ENCODE measurements at places on chromosomes 7 and 10.
A peak's percentile ranks its signal among the peaks of the same experiment; 100 is the strongest.

DNA sequence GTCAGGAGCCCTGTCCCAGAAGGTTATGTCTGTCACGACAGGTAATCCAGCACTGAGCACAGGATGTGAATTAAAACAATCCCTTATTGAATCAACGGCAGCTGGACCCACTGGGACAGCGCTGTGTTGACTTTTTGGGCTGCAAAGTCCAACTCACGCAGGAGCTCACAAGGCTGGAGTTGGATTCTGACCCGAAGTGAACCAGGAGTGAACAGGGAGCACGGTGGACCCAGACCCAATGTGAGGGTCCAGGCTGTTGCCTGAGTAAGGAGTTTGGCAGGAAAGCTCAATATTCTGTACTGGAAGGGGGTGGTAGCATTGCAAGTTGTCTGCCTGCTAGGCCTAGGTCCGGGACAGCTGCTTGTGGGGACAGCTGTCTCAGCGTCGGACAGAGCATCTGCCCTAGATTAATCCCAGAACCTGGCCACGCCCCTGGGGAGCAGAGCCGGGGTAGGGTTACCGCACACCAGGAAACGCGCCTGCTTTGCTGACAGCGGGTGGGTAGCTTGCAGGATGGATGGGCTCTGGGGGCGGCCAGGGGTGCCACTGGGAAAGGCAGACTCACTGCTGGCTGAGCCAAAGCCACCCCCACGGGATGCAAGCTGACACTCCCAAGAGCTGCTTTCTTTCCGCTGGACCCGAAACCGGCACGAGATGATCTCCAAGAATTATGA, 24.0 kb downstream of the COL26A1 start:
- no peak for DNase-seq

DNA sequence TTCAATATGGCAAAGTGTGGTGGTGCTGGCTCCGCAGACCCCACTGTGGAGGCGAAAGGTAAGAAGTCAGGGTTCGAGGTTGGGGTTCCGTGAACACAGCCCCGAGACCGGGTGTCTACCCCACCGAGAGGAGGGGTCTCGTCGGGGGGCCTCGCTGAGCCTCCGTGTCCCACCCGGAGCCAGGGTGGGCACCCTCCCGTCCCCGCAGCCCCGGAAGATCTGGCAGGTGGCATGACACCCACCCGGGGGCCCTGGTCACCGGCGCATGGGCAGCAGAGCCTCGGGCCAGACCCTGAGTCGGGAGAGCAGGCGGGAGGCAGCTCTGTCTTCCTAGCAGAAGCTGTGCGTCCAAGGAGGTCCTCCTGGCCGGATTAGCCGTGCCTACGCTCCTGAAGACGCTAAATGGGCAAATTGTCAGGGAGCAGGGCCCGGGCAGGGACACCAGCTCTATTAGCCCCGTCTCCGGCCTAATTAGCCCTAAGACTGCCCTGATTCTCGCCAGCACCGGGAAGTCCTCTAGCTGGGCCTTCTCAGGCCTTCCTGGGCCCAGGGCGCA, 56.4 kb downstream of the UNCX start:
- DNase-seq, result no peak

GRCh38 chr10:75852851-75853484, 421.5 kb downstream of the LRMDA start:
- DNase-seq, result no peak

DNA sequence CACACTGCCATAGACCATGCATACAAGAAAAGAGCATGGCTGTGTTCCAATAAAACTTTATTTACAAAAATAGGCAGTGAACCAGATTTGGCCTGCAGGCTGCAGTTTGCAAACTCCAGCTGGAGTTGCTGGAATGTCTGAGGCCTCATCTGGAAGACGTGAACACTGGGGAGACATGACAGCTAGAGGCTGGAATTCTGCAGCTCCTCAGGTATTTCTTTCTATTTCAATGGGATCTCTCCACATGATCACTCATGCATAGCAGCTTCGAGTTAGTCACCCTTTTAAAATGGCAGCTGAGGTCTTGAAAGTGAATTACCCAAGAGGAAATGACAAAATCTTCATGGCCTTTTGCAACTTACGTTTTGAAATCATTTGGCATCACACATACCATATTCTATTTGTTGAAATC, 52.6 kb upstream of the BET1 start:
- DNase-seq, result no peak

- DNase-seq, result no peak
Measured at GRCh38 chr7:138052696-138053095, 23.6 kb upstream of the AKR1D1 start.

- no peak for DNase-seq
Measured at GRCh38 chr7:120186688-120187087, 86.3 kb upstream of the KCND2 start.

DNA sequence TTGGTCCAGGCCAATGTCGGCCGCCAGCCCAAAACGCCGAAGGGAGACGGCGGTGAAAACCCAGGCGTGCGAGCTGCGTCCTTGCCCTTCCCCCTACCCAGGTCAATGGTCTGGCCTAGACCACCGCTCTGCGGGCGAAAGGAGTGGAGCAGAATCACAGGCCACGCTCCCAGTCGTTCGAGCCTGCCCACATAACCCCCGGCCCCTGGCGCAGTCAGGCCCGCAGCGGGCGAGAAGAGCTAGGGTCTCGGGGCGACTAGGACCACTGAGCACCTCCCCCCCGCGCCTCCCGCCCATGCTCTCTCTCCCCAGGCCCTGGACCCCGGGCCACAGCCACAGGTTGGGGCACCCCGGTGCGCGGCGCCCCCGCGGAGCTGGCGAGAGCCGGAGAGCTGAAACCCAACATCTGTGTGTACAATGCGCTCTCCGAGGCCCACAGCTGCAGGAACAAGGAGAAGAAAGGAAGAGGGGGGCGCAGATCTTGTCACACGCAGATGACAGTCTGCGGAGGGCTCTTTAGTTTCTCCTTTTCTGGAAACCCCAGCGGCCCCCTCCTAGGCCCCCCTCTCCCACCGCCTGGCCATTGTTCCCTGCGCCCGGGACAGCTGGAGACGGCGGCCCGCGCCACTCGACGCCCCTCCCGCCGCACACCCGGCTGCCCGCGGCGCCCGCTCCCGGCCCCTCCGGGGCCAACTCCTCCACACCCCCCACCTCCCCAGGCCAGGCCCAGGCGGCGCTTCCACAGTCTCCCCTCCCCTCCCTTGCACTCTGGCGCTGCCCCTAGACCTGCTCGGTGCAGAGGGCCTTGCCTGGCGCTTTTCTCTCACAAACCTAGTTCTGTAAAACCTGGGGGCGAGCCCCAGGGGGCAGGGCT, 355.0 kb downstream of the DNAJB6 start:
- DNase-seq, result no peak

GRCh38 chr7:20206104-20206896, 10.9 kb downstream of the MACC1 start:
- DNase-seq, result no peak

DNA sequence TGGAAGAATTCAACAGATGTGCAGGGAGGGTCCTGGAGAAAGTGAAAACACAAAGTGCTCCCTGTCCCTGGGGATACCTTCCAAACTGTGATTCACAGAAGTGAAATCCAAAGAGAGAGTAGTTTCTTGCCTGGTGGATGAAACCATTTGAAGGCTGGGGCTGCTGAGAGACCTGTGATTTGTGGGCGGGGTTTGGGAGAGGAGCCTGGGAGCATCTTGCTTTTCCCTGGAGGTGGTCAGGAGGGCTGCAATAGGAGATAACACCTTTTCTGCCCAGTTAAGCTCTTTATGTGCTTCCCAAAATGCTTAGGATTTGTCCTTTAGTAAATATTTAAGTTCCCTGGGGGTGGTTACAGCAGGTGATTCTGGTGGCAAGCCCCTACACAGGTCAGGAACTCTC, 105.3 kb upstream of the TPK1 start:
- DNase-seq, result no peak

- no peak for DNase-seq
Measured at GRCh38 chr10:68296843-68297663, 34.8 kb upstream of the HNRNPH3 start.

GRCh38 chr10:86263209-86263608, 103.4 kb downstream of the GRID1 start:
- no peak for DNase-seq

- no peak for DNase-seq
Measured at GRCh38 chr7:94882891-94883290, 24.5 kb upstream of the PPP1R9A start.

GRCh38 chr10:73991884-73992245, 6.1 kb upstream of the VCL start:
- DNase-seq, result peak; percentile 58

GRCh38 chr10:24681572-24682088, 42.1 kb downstream of the ARHGAP21 start:
- DNase-seq, result no peak

GRCh38 chr10:33706191-33706590, 371.7 kb upstream of the NRP1 start:
- no peak for DNase-seq

DNA sequence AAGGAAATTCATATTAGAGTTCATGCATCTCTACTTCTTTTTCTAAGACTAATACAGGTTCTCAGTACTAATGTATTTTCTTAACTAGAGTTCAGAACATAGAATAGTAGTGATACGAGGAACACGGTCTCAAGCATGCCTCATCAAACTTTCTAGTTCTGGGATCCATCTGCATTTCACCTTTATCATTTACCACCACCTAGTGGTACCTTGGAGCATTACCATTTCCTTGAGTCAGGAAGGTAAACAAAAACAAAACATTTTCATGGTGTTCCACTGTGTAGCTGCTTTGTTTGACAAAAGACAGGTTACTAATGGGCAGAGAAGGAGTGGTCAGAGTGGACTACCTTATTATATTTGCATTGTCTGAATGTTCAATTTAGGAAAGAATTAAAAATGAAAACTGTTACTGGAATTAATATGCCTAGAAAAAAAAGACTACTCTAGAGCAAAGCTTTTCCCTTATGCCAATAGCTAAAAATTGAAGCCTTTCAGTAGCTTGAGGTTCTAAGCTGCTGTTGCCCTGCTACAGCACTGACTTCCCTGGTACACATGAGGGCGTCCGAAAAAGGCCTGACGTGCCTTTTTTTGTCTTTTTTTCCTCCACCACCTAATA, 44.5 kb downstream of the STARD3NL start:
- no peak for DNase-seq

- DNase-seq, result no peak
Measured at GRCh38 chr10:68208424-68209042, 23.4 kb downstream of the ATOH7 start.

DNA sequence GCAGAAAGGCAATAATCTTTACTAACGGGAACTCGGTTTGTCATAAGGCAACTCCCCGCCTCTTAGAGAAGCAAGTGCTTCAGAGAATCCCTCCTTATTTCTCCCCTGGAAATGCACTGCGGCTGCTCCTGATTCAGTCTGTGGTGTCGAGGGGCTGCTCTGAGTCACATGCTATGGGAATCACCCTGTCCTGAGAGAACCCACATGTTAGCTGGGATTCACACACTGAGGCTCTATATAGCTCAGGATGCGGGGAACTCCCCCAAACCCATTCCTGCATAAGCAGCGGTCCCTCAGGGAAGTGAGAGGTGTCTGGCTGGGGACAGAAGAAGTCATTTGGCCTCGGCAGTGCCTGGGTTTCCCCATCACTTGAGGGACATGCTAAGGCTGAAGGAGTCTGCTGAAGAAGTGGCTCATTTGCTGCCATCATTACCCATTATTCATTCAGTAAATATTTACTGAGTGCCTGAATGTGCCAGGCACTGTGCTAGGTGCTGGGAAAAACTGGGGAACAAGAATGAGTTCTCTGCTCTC, 87.5 kb downstream of the ATXN7L1 start:
- DNase-seq, result no peak

- no peak for DNase-seq
Measured at GRCh38 chr10:132297526-132297925, 10.2 kb downstream of the STK32C start.

- DNase-seq, result no peak
Measured at GRCh38 chr10:117003336-117003735, 1.7 kb downstream of the SHTN1 start.

DNA sequence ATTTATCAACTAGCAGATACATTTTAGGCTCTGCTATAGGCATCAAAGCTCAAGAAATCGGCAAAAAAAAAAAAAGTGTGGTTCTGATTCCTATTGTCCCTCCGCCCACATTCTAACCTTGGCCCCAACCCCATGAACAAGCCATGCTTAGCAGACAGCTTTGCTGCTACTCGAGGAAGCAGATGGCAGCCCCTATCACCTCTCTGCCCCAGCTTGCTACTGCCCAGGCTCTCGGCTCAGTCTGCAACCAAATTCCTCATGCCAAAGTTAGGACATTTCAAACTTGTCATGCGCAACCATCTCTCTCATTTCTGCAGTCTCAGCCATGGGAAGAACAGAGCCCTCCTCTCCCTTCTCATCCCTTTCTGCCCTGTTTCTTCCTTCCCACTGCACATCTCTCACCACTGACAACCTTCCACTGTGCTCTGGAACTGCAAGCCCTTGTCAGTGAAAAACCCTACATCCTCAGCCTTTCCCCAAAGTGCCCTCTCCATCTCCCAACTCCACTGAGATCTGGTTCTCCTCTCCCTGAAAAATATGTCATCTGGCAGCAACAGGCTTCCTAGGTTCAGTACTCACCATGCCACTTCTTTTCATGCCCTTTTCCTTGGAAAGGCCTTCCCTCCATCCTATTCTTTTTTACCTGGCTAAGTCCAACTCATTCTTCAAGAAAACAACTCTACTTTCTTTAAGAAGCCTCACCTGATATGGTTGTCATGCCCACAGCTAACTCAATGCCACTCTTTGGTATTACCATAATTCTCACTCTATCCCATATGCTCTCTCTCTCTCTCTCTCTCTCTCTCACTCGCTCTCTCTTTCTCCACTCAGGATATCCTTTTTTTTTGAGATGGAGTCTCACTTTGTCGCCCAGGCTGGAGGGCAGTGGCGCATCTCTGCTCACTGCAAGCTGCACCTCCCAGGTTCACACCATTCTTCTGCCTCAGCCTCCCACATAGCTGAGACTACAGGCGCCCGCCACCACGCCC, 60.1 kb upstream of the FHIP2A start:
- DNase-seq, result no peak

DNA sequence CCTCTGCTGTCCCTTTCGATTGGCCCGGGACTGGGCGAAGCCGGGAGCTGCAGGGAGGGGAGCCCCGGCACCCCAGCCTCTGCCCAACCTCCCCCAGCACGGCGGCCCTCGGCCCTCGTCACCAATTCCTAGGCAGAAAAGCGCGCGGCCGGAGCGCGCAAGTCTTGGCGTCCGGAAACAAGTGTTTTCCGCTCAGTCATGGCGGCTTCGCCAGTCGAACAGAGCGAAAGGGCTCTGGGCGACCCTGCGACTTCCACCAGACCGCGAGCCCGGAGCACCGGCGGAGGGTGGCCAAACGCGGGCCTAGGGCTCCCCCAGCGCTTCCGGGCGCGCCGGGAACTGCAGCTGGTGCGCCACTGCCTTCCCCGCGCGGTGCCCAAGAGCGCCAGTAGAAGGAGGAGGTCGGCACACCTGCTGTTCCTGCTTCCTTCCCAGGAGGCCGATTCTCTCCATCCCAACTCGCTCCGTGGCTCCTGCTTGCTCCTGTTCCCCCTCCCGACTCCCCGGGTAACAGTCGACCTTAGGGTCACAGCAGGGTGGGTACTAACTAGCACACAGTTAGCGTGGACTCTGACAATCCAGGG, 729.9 kb downstream of the ZWINT start:
- peak; percentile 9 for DNase-seq

DNA sequence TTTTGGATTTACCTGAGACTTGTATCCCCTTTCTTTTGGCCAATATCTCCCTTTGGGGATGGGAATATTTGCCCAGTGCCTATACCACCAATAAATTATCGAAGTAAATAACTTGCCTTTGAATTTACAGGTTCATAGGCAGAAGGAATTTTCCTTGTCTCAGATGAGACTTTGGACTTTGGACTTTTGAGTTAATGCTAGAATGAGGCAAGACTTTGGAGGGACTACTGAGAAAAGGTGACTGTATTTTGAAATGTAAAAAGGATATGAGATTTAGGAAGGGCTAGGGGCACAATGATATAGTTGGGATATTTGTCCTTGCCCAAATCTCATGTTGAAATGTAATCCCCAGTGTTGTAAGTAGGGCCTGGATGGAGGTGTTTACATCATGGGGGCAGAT, 384.5 kb upstream of the GHITM start:
- DNase-seq, result no peak

Data from stimulated activated CD4-positive, alpha-beta T cell treated with anti-CD3 and anti-CD28 coated beads, Interleukin-15, amount 100 ng/mL, for 48 hours (primary cell).